Gastrocnemius medialis (tissue), 4 donors: ENCODE measurements at places on chromosomes 5 and 9.

DNA sequence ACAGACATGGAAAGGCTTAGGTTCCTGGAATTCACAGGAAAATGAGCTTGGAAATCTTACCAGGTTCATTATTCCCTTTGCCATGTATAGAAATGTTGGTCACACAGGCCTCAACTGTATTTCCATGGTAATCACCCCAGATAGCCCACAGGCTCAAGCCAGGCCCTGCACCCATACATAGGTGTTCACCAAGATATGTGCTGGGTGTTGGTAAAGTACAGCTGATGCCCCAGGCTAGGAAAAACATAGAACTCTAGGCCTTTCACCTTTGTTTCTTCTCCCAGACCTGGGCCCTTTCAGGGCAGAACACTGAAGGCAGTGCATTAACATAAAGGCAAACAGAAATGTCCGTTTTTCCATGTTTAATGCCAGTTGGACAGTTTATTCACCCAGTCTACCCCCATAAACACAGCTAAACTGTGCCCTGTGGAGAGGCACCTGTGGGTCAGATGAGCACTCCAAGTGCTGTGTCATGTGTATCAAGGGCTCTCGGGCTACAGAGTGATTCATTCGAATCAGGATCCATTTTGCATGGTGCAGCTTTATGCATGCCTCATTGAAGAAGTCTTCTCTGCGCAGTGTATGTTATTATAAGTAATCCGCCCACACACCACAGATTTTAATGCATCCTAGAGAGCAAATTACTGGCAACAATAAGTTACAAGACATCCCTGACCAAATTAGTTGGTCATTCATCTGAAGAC lies 93.4 kb upstream of the SLC30A5 start:
- DNase-seq = no peak

GRCh38 chr5:92544036-92544435 lies 1037.0 kb downstream of the NR2F1-AS1 start:
- DNase-seq = no peak

GRCh38 chr9:123514766-123515165 lies 158.8 kb downstream of the CRB2 start:
- no peak for DNase-seq

DNA sequence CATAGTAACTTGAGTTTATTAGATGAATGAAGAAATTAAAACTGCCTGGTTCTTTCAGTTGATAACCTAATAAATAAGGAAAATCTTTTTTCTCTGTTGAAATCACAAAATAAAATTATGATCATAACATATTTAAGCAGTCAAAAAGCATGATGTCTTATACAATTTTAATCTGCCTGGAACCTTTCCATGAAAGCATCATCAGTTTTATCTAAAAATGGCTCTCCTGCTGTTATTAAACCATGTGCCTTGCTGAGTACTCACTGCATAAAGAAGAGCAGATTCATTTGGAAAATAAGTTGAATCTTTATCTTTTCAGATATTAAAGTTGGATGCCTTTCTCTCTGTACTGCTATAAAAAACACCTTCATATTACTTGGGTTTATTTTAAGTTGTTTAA lies 148.8 kb downstream of the SLC24A2 start:
- DNase-seq = no peak

GRCh38 chr5:36701085-36701698 lies 94.8 kb downstream of the SLC1A3 start:
- DNase-seq = no peak

GRCh38 chr9:133349965-133350616 lies 2.1 kb downstream of the RPL7A start:
- no peak for DNase-seq

DNA sequence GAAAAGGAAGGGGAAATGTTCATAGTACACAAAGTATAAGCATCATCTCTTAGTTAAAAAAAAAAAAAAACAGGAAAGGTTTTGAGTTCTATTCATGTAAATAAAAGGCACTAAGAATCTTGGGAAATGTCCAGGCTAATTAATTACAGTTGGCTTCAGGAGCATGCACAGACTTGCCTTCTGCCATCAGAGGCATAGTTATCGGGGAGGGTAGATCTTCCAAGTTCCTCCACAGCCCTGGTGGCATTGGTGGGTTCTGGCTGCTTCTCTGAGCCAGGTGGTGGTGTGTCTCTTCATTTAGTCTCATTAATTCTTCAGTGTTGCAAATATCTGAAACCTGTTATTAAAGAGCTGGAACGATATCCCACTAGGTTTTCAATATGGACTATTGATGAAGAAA lies 85.2 kb downstream of the TMEM252 start:
- no peak for DNase-seq

DNA sequence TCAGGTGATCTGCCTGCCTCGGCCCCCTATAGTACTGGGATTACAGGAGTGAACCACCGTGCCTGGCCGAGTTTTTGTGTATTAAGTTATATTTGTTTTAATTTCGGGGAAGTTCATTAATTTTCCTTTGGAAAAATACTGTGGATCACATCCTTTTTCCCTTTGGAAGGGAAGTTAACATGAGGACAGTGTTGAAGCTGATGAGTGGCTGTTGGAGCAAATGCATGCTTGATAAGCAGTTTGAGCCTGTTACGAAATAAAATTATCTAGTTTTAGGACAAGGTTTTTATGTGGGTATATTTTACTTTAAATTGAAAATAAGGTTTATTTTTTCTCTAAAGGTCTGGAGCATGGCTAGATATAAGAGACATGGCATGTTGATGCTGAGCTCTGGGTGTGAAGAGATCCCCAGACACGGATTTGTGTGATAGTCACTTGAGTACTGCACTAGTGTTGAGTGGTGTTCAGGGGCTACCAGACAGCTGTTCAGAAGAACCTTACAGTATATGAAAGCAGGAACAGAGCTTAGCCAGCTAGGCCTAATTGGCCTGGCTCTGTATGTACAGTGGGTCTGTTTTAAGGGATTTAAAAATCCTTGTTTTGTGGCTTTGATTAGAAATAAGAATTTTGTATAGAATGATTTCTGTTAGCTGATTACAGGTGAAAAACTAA lies 17.4 kb downstream of the LMNB1 start:
- no peak for DNase-seq

GRCh38 chr9:34992376-34992951 lies 2.9 kb downstream of the DNAJB5 start:
- DNase-seq = peak; percentile 91

GRCh38 chr5:10634562-10634961 lies 70.7 kb downstream of the ANKRD33B start:
- no peak for DNase-seq

- DNase-seq = no peak
Measured at GRCh38 chr9:96141666-96142065, 160.3 kb downstream of the HSD17B3 start.

DNA sequence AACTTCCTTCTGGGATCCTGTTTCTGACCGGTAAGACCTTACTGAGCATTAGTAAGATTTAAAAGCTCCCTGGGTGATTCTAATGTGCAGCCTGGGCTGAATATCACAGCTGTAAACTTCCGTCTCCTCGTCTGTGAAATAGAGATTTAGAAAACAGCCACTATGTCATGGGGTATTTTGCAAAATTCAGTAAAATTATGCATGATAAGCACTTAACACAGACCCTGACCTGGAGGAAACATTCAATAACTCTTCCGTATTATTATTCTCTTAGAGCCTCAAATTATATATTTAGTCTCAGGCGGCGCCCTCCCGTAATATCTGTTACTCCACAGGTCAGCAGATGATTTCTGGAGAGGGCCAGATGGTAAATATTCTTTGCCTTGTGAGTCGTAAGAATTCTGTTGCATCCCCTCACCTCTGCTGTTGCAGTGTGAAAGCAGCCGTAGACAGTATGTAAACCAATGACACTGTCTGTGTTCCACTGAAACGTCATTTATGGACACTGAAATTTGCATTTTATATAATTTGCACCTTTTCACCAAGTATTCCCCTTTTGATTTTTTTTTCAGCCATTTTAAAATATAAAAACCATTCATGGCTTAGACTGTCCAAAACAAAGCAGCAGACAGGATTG lies 39.2 kb upstream of the RARS1 start:
- no peak for DNase-seq

- DNase-seq = no peak
Measured at GRCh38 chr5:31581498-31582099, 49.5 kb downstream of the C5orf22 start.

- DNase-seq = no peak
Measured at GRCh38 chr5:175797521-175798038, 73.8 kb upstream of the CPLX2 start.

DNA sequence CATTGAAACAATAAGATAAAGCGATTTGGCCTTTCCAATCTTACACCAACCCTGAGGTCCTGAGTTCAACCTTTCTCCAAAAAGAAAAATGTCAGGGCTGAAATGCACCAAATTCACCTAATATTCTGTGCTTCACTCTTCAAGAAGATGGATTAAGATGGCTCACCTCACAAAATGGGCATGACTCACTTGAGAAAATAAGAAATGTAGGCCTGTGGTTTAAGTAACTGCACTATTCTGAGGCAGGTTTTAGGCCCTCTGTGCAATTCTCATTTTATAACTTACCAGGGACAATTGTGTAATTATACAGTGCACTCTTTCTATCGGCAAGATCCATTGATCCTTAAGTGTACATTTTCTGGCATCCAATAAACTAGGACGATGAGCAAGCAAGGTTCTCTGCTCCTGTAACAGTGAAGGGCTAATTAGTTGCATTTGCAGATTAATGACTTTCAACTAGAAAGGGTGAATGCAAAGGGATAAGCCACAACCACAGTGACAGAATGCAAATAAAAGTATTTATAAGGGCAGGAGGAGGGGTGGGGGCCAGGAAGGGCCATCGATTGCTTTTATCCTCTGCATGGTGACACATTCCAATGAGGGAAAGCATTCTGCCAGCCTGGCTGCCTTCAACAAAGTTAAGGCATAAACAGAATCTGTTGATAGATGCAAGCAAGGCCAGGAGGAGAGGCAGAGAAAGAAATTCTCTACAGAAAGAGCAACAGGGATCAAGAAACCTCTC lies 214.5 kb downstream of the CAAP1 start:
- DNase-seq = no peak

DNA sequence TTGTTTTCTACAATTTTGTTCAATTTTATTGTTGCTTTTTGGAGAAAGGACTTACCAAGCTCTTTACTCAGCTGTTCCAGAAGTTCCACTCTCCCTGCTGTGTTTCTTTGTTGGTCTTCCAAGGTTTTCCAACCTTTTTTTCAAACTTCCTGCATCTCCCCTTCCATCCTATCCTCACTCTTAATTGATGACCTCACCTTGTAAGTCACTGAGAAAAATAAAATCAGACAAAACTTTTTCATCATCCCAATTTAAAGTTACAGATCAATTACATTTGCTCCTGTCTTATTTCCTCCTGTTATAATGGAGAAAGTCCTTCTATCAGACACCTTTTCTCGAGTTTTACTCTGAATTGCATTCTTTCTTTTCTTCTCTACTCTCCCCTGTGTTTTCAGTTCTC lies 121.1 kb downstream of the DMXL1 start:
- no peak for DNase-seq
